ENCODE measurements at places on chromosomes 13 and 19. TPM values are rescaled to one million over a fixed set of nuclear protein-coding genes. Genes with fewer than 3 reads are reported as not detected.

DNA sequence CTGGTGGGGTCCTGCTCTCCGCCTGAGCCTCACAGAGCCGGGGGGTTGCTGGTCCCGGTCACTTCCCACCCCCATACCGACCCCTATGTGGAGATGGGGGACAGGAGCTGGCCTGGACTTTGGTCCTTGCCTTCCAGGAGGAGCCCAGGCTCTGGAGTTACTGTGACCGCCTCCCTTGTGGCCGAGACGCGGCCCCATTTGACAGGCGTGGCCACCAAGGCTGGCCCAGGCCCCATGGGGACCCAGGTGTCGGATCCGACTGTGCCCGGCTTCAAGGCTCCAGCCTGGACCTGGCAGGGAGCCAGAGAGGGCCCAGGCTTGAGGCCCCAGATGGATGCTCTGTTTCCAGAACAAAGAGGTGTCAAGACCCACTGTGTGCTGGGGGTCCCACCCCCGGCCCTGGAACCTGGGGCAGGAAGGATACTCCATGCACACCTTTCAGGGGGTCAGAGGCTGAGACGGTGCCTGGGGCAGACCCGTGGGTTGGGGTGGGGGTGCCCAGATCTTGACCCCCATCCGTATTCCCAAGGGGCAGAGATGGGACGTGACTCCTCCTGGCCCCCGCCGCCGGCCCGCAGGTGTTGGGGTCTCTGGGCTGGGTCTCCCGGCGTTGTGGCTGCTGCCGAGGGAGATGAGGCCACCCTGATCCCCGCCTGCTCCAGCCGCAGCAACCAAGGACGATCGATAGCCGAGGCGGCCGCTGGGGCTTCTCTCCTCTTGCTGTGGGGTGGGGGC, 47.8 kb upstream of the TCF3 start:
- no peak overlapping the region for H3K4me3 ChIP-seq
- H3K27me3 ChIP-seq = peaks cover 18% of the 10 kb centered on the region
- DNase-seq = no peak
- no peaks in the 10 kb centered on the region for H3K36me3 ChIP-seq
- H3K27ac ChIP-seq = no peak overlapping the region

DNA sequence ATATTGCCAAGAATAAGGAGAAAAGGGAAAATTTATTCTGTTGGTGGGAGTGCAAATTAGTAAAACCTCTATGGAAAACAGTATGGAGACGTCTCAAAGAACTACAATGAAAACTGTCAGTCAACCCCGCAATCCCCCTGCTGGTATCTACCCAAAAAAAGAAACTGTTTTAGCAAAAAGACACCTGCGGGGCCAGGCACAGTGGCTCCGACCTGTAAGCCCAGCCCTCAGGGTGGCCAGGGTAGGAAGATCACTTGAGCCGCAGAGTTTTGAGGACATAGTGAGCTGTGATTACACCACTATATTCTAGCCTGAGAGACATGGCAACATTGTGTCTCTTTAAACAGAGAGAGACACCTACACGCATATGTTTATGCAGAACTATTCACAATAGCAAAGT, 37.5 kb upstream of the SLITRK1 start:
- no peaks in the 10 kb centered on the region for H3K27me3 ChIP-seq
- no peak overlapping the region for H3K27ac ChIP-seq
- DNase-seq = no peak

GRCh38 chr19:44303976-44304568, 753 bp downstream of the ZNF235 start:
- no peak for DNase-seq
- H3K4me3 ChIP-seq = peak overlapping the region; percentile 90
- H3K4me1 ChIP-seq = peaks cover 11% of the 10 kb centered on the region
- H3K27me3 ChIP-seq = no peaks in the 10 kb centered on the region
- peak overlapping the region; percentile 83 for H3K27ac ChIP-seq
- peaks cover 25% of the 10 kb centered on the region for H3K36me3 ChIP-seq

Gene GNG8
- 14.1 TPM for total RNA-seq

Gene SERP2
- total RNA-seq = not detected

- no peak overlapping the region for H3K4me3 ChIP-seq
- no peak overlapping the region for H3K27ac ChIP-seq
- peaks cover 6% of the 10 kb centered on the region for H3K27me3 ChIP-seq
- DNase-seq = peak; percentile 45
- H3K4me1 ChIP-seq = peaks cover 7% of the 10 kb centered on the region
These were observed 65.5 kb downstream of the TBC1D4 start for GRCh38 chr13:75416327-75417011.

DNA sequence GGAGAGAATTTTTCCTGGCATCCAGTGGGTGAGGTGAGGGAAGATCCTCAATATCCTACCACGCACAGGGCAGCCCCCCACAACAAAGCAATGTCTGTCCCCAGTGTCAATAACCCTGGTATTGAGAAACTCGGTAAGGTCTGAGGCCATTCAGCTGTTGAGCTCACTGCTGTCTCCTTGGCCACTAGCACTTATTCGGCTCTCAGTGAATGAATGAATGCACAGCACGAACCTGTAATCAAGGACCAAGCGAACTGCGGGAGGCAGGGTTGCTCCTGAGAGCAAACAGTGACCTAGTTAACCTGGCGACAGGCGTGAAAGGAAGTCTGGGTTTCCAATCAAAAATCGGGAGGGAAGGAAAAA, 640 bp downstream of the ZSCAN5A start:
- peaks cover 22% of the 10 kb centered on the region for H3K36me3 ChIP-seq
- peaks cover 33% of the 10 kb centered on the region for H3K4me1 ChIP-seq
- peak overlapping the region; percentile 98 for H3K4me3 ChIP-seq
- no peaks in the 10 kb centered on the region for H3K27me3 ChIP-seq
- peak overlapping the region; percentile 99 for H3K27ac ChIP-seq
- no peak for DNase-seq

GRCh38 chr13:114027826-114028225, 54.0 kb upstream of the C13orf46 start:
- no peak for DNase-seq
- H3K27ac ChIP-seq = no peak overlapping the region
- no peaks in the 10 kb centered on the region for H3K27me3 ChIP-seq
- H3K36me3 ChIP-seq = peaks cover 42% of the 10 kb centered on the region

Gene CEACAM7
- not detected for total RNA-seq

DNA sequence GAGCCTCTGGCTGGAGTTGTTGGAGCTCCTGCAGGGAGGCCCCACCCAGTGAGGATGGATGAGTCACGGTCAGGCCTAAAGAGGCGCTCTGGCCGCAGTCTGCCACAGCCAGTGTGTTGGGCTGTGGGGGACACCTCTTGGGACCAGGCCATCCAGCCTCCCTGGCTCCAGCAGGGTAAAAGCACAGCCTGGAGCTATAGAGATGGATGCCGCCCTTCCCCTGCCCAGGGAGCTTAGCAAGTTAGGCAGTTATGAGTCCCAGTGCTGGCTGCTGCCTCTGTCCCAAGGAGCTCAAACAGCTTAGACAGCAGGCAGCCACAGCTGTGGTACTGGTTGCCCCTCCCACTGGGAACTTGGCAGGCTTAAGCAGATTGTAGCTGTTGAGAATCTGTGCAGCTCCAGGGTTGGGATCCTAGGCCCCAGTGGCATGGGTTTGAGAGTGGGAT, 100.9 kb downstream of the NDFIP2 start:
- H3K36me3 ChIP-seq = no peaks in the 10 kb centered on the region
- DNase-seq = no peak
- no peaks in the 10 kb centered on the region for H3K4me1 ChIP-seq
- no peak overlapping the region for H3K4me3 ChIP-seq

DNA sequence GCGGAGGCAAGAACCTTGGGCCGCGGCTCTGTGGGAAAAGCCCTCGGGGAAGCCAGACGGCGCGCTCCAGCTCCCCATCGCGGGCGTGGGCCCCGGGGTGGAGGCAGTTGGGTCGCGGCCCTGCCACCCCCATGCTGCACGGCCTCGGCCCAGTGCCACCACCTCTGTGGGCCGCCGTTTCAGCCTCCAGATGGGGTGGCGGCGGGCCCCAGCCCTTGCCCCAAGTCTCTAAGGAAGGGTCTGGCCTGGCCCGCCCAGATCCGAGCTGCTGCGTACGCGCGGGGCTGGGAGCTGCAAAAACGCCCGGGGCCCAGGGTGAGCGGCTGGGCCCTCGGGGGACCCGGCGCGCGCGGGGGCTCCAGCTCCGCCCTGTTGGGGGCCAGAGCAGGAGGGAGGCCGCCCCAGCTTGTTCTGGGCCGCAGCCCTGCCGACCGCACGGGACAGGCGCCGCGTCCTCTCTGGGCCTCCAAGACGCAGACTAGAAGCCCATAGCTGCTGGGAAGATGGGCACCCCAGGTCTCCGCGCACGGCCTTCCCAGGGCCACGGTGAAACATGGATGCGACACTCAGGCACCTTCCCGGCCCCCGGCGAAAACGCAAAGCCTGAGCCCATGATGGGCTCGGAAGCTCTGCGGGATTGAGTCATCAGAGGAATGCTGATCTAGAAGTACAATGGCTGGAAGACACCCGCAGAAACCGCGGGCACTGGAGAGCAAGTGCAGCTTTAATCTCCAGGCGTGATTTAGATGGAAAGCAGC, 110.1 kb downstream of the KCTD15 start:
- H3K36me3 ChIP-seq = no peaks in the 10 kb centered on the region
- H3K4me1 ChIP-seq = no peaks in the 10 kb centered on the region
- H3K27me3 ChIP-seq = peaks cover 36% of the 10 kb centered on the region
- no peak overlapping the region for H3K4me3 ChIP-seq
- H3K27ac ChIP-seq = no peak overlapping the region

Gene FUT1
- 0.26 TPM for total RNA-seq

- no peaks in the 10 kb centered on the region for H3K27me3 ChIP-seq
- H3K36me3 ChIP-seq = no peaks in the 10 kb centered on the region
- no peak for DNase-seq
- H3K4me1 ChIP-seq = no peaks in the 10 kb centered on the region
- no peak overlapping the region for H3K4me3 ChIP-seq
These were observed 489.6 kb upstream of the KLF12 start for GRCh38 chr13:74623761-74624160.

DNA sequence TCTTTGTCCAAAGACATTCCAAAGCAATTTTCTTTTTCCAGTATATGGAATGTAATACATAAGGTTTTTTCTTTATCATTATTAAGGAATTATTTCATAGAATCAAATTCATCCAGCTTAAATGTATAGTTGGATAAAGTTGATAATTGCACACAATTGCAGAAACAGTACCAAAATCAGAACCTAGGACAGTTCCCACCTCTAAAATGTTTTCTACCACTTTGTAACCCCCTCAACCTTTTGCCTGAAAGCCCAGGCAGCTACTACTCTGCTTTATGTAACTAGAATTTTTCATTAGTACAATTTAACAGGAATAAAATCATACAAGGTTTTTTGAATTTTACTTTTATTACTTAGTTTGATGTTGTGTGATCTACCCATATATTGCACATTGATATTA, 98.0 kb downstream of the PRR20E start:
- no peaks in the 10 kb centered on the region for H3K4me1 ChIP-seq
- H3K36me3 ChIP-seq = no peaks in the 10 kb centered on the region
- H3K4me3 ChIP-seq = no peak overlapping the region

DNA sequence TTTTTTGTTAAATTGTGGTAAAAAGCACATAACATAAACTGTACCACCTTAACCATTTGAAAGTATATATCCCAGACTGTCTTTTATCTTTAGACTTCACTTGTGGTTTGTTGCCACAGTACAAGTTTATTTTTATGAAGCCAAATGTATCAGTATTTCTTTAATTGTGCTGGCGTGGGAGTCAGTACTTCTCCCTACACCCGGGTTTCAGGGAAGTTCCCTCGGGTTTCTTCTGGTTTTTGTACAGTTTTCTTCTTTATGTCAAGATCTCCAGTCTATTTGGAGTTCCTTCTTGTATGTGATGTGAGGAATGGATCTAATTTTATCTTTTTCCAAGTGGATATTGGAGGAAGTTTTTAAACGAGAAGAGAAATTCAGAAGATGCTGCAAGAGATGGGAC, 20.5 kb downstream of the CCDC8 start:
- H3K36me3 ChIP-seq = peaks cover 38% of the 10 kb centered on the region
- H3K4me3 ChIP-seq = no peak overlapping the region
- H3K4me1 ChIP-seq = peaks cover 2% of the 10 kb centered on the region

All from activated CD4-positive, alpha-beta T cell treated with anti-CD3 and anti-CD28 coated beads, Interleukin-2, amount 10 ng/mL, durations not matched to agents 24 days and 14 days (primary cell).